ENCODE measurements at places on chromosomes 4 and X. TPM values are rescaled to one million over a fixed set of nuclear protein-coding genes. Genes with fewer than 3 reads are reported as not detected.
A peak's percentile ranks its signal among the peaks of the same experiment; 100 is the strongest.

Gene VCX3A
- total RNA-seq: not detected

Gene PRRG3
- 0.05 TPM for total RNA-seq

Gene CTAG2
- not detected for total RNA-seq

Gene ZNF732
- total RNA-seq: not detected

Gene PAGE5
- total RNA-seq: not detected

- no peak overlapping the region for H3K4me3 ChIP-seq
- no peaks in the 10 kb centered on the region for H3K4me1 ChIP-seq
- H3K27ac ChIP-seq: no peak overlapping the region
- no peak for DNase-seq
Observed at GRCh38 chr4:76641758-76642157, 206.7 kb downstream of the SHROOM3 start.

GRCh38 chr4:173536808-173537429, 6.9 kb upstream of the HAND2 start:
- peaks cover 48% of the 10 kb centered on the region for H3K27me3 ChIP-seq
- no peaks in the 10 kb centered on the region for H3K36me3 ChIP-seq
- H3K4me3 ChIP-seq: no peak overlapping the region
- DNase-seq: no peak
- H3K27ac ChIP-seq: peak overlapping the region; percentile 51
- peaks cover 13% of the 10 kb centered on the region for H3K4me1 ChIP-seq

DNA sequence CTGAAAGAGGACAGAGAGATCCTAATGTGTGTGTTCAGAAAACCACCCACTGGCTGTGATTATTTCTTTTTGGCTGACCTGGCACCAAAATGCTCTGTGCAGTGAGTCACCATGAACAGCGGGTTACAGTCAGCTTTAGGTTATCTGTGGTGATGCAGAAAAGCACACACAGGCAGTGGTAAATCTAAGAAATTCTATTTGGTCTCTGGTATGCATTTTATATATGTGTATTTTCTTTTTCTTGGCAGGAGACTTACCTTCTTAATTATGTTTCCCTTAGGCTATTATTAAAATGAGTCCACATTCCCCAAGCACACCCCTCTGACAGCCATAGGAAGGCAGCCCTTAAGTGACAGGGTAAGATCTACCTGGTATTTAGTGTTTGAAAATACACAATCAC, 79.1 kb upstream of the TFDP3 start:
- no peak for DNase-seq
- H3K27me3 ChIP-seq: no peaks in the 10 kb centered on the region
- no peaks in the 10 kb centered on the region for H3K36me3 ChIP-seq
- no peak overlapping the region for H3K27ac ChIP-seq
- no peaks in the 10 kb centered on the region for H3K4me1 ChIP-seq

- no peak overlapping the region for H3K4me3 ChIP-seq
- no peak overlapping the region for H3K27ac ChIP-seq
- no peaks in the 10 kb centered on the region for H3K36me3 ChIP-seq
- no peaks in the 10 kb centered on the region for H3K4me1 ChIP-seq
- no peaks in the 10 kb centered on the region for H3K27me3 ChIP-seq
Observed at GRCh38 chr4:103012551-103012950, 7.0 kb downstream of the SLC9B1 start.

DNA sequence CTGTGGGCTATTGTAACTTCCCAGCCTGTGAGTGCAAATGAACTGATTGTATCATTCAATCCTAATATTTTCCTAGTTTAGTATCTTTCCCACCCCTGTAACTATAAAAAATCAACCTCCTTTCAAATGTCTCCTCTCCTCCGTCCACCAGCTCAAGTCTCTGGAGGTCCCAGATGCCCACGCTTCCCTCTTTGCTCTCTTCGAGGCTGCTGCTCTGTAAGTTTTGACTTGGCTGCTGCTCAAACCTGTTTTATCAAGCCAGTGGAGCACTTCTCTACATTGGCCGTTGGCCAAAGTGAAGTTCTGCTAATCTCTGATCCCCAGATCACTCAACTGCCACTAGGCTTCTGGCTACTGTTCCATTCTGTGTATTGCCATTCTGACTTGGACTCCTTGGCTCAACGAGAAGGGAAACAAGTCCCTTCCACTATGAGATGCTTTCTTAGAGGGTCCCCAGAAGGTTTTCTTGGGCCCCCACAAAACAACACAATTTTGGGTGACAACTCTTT, 60.7 kb upstream of the RAPGEF2 start:
- H3K36me3 ChIP-seq: no peaks in the 10 kb centered on the region
- DNase-seq: peak; percentile 79
- no peaks in the 10 kb centered on the region for H3K27me3 ChIP-seq
- H3K27ac ChIP-seq: no peak overlapping the region

GRCh38 chrX:5957506-5957905, 271.2 kb downstream of the NLGN4X start:
- no peak overlapping the region for H3K4me3 ChIP-seq
- no peaks in the 10 kb centered on the region for H3K36me3 ChIP-seq
- H3K4me1 ChIP-seq: no peaks in the 10 kb centered on the region
- no peaks in the 10 kb centered on the region for H3K27me3 ChIP-seq
- DNase-seq: no peak

DNA sequence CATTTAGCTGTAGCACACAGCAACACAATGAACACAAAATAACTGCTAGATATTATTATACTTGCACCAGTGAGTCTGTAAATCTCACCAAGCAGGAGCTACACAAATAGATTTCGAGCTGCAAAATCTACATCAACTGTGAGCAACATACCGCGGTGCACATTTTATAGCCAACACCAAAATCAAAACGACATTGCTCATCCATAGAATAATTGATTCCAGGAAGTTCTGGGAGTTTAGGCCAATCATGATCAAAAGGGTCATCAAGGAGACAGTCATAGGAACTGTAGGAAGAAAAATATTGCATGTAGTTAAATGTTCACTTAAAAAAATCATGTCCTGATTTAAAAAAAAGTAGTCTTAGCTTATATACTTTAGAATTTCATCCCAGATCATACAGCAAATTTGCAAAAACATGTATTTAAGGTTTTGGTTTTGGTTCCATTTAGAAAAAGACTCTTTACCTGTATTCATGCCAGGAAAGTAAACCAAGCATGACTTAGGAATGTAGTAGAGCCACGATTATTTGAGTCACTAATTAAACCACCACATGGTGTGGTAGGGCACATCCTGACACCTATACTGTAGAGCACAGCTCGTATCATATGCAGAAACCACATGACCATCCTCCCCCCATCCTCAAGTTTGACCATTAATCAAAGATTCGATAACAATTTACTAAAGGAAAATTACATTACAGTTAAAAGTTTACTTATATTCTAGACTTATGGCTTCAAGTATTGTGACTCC, 250.4 kb downstream of the ADAMTS3 start:
- no peak overlapping the region for H3K4me3 ChIP-seq
- no peaks in the 10 kb centered on the region for H3K4me1 ChIP-seq
- no peak overlapping the region for H3K27ac ChIP-seq
- DNase-seq: no peak
- H3K27me3 ChIP-seq: no peaks in the 10 kb centered on the region

GRCh38 chr4:39565878-39566600, 38.8 kb upstream of the UGDH start:
- no peaks in the 10 kb centered on the region for H3K27me3 ChIP-seq
- no peak overlapping the region for H3K4me3 ChIP-seq
- H3K4me1 ChIP-seq: peaks cover 10% of the 10 kb centered on the region

DNA sequence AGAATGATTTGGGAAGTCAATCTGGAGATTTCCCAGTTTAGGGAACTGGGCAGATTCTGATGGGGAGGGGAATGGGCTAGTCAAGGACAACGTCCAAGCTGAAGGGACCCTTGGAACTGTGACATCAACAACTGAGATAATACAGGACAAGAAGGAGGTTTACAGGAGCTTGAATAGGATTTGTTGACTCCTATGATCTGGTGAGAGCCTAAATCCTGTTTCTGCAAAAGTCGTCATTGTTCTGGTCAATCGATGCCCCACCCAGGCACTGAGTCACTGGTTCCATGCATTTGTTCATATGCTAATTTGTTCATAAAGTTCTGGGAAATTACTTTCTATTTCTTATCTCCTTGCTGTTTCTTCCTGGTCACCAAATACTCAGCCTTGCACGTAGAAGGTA, 15.3 kb upstream of the PDGFRA start:
- no peak for DNase-seq
- peaks cover 5% of the 10 kb centered on the region for H3K4me1 ChIP-seq
- H3K4me3 ChIP-seq: no peak overlapping the region
- H3K36me3 ChIP-seq: no peaks in the 10 kb centered on the region
- H3K27me3 ChIP-seq: no peaks in the 10 kb centered on the region

Data from liver (tissue), 10 donors.